ENCODE measurements at places on chromosomes 11 and 22. TPM values are rescaled to one million over a fixed set of nuclear protein-coding genes. Genes with fewer than 3 reads are reported as not detected.

DNA sequence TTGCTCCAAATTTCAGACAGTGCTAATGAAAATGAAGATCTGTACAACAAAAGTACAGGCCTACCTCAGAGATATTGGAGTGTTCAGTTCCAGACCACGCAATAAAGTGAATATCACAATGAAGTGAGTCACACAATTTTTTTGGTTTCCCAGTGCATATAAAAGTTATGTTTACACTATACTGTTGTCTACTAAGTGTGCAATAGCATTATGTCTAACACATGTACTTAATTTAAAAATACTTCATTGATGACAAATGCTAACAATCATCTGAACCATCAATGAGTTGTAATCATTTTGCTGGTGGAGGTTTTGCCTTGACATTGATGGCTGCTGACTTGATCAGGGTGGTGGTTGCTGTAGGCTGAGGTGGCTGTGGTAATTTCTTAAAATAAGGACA, 60.6 kb upstream of the E2F8 start:
- DNase-seq: no peak

- no peak for DNase-seq
Measured at GRCh38 chr22:27992294-27993165, 73.5 kb upstream of the PITPNB start.

DNA sequence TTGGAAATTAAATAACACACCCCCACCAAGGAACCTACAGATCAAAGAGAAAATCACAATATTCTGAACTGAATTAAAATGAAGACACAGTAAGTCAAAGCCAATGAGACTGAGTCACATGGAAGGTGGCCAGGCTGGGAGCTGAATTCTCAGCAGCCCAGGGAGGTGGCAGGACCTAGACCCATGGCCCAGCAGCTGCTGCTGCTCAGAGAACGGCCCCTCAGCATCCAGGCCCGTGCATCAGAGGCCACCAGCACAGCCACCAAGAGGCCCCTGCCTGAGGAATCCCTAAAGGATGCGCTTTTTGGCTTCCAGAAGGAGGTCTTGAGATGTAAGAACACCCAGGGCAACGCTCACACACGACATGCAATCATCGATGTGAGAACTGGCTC, 35.0 kb downstream of the TBX1 start:
- DNase-seq: no peak

The DEFB108B gene
- total RNA-seq: not detected

The OLFML1 gene
- under 0.01 TPM for total RNA-seq

DNA sequence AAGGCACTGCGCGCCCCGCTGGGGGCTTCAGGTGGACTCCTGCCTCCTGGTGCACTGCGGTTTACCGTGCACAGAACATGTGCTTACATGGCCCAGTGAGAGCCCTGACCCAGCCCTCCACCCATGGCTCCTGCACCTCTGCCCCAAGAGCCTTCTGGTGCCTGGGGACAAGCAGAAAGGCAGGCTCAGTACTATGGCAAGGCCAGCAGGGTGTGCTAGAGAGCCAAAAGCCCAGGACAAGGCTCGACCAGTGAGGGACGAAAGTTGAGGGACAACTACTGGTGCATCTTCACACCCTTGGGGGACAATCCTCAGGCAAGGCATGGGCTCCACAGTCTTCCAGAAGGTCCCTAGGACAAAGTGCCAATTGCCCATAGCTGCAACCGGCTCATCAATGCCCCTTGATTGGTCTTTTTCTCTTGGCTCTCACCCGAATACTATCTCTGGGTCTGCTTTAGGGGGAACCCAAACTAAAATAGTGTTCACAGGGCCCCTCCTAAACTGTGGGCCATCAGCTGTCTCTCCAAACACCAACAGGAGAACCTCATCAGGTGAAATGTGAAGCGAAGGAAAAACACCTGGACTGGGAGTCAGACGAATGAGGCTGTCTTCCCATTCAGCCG, 13.5 kb downstream of the PGA5 start:
- DNase-seq: peak; percentile 76

DNA sequence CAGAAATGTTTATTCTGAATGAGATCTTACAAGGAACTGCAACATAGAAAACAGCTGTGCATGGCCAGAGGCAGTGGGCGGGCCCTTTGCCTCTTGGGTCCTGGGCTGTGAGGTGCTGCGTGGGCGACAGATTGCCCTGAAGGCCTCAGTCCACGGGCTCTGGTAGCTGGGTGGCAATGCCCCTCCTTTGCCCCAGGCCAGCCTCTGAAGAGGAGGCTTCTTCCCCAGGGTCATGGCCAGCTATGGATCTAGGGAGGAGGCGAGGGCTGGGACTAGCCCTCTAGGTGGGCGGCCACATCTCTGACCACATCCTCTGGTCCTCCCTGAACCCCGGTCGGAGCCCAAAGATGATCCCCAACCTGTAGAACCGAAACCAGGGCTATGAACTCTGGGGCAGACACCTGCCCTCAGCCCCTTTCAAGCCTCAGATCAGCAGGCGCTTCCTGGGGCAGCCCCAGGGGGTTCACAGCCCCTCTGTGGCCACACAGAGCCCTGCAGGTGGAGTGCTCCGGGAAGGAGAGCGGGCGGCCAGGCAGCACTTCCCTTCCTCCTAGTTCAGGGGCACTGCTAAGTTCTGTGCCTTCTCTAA, 6.6 kb upstream of the CDC42BPG start:
- no peak for DNase-seq

The PATL1 gene
- total RNA-seq: 4.4 TPM

DNA sequence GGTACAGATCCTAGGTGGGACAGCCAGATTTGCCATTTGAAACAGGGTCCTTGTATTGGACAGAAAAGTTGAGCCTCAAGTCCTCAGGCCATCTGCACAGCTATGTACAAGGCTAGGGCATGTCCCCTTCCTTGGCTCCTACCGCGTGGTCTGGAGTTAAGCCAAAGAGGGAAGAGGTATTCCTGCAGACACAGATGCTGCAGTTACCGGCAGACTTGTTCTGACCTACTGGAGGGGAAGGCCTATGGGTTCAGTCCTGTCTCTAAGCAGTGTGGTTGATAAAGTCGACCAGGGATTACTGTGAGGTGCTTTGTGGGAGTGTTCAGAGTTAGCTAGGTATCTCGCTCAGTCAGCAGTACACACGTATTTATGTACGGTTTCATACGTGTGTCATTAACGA, 180.6 kb downstream of the ADAMTS15 start:
- no peak for DNase-seq

The TPBGL gene
- total RNA-seq: not detected

- no peak for DNase-seq
Measured at GRCh38 chr11:62069374-62069773, 54.4 kb upstream of the INCENP start.

GRCh38 chr11:65575568-65576231, at the start of gene EHBP1L1:
Gene EHBP1L1, plus strand, starts transcription at chr11:65576053. Its CDS starts 250 bp downstream, at chr11:65576303.
- DNase-seq: no peak

The ART1 gene
- not detected for total RNA-seq

DNA sequence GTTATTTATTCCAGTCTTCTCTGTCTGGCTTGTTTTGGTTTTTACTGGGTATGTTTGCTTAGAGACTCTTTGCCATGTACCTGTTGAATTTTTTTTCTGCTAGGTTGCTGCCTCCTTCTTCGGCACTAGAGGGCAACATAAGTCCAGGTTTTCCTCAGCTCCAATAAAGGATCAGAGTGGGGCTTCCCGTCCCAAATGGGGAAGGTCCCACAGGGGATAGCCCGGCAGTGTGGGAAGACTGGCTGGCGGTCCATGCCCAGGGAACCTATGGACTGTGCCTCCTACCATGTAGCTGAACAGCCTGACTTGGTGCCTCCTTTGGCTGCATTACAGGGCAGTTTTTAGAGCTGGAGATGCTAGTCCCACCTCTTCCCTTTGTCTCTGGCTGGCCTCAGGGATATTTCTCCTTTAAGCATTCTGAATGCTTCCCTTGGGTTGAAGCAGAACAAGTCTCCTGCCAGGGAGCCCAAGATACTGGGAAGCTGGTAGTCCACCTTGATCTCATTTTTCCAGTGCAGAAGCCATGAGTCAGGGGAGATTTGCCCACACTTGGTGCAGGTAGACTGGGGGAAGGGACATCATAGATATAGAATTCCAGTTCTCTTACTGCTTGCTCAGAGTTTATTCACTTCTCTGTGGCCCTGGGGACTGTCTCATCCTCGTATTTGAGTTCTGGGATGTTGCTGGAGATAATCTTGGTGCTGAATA, 60.2 kb downstream of the BRD1 start:
- peak; percentile 62 for DNase-seq

The XKR3 gene
- total RNA-seq: not detected

GRCh38 chr11:46669711-46670139, 30.7 kb downstream of the ARHGAP1 start:
- DNase-seq: no peak

The ALDH3B1 gene
- 0.44 TPM for total RNA-seq

GRCh38 chr11:45665206-45665932, at the start of gene CHST1:
Gene CHST1, minus strand, starts transcription at chr11:45665622. Its CDS starts 14,699 bp downstream, at chr11:45650923.
- peak; percentile 37 for DNase-seq

DNA sequence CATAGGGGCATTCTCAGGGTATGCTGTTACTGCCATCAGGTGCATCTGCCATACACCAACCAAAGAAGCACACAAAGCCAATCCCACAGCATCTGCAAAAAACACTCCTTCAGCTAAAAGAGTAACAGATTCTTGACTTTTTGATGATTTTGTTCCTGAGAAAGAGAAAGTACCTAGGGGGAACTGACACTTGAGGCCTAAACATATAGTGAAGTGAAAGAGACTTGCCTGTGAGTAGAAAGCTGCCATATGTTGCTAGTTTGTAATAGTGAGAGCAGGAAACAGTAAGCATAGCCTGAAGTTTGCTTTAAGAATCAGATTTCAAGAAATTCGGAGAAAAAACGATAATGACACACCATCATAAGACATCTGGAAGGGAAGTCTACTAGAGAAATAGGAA, 97.9 kb upstream of the CTSC start:
- DNase-seq: no peak

DNA sequence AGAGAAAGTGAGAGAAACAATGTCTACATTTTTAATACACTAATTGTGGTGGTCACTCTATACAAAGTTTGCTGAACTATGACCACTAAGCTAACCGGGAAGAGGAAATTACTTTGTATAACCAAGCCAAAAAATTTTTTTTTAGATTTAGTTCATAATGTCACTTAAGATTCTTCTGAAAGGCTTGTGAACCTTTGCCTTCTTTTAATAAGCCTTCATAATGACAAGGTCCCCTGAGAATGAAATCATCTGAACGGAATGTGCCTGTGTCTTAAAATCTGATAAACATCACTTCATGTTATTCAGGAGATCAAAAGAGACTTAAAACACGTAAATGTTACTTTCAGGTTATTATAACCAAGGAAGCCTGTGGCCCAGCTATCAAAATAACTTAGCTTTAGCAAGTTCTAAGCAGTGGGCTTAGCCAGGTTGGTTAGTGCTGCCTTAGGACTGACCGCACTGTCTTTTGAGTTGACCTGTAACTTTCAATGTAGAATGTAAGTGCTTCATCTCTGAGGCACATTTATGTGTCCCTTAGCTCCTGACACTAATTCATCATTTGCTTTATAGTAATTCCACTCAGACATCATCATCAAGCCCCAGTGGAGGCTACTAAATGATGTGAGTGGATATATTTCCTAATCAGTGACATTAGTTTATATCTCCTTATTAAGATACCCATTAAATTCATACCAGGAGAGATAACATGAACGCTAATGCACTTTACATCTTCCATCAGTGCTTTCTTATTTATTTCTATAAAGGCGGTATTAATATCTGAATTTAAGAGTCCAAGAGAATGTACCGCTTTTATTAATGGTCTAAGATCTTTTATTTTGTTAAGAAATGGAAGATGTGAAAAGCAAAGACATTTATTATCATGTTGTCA, 122.5 kb downstream of the WNT11 start:
- no peak for DNase-seq

DNA sequence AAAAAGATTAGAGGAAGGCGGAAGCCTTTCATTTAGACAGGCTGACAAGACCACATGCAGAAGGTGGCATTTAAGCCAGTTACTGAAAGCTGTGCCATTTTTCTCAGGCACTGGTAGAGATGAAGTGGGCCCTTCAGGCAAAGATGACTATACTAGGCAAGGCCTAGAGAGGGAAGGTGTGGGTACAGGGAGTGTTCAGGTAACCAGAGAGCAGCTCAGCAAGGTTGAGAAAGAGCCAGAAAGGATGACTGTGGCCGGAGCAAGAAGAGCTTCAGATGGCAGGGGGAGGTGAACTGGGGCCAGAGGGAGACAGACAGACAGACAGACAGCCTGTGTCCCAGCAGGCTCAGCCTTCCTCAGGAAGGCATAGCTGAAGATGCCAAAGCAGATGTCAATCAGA, 88.1 kb upstream of the NARS2 start:
- no peak for DNase-seq

GRCh38 chr11:64266339-64266738, 15.0 kb downstream of the PLCB3 start:
- peak; percentile 83 for DNase-seq

DNA sequence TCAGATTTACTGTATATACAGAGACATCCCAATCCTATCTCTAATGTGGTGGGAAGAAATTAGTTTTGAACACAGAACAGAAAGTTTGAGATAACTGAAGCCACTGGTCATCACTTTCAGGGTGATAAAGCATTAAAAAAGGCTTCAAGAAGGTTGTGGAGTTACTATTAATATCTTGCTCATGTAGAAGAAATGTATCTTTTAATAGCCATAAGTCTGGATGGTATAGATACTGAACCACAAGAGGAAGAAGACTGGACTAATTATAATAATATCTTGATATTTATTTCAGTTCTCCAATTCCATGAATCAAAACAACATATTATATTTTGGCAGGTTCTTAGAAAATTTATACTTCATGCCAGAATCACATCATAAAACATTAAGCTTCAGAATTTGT, 137.1 kb downstream of the TMEM135 start:
- no peak for DNase-seq

DNA sequence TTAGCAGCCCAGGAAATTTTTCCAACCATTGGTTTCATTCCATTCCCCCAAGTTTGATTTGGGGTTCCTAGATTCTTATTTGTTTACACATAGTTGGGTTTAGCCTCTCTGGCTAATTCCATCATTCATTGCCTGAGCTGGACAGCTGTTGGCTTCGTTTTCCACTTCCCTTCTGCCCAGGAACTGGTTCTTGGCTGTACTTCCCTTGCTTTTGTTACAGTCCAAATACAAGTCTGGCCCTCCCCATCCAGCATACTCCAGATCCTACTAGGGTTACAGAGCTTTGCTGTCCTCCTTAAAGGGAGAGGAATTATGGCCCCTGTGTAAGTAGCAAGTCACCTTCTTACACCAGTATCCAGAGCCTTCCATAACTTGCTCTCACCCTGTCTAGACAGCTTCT, 356.3 kb downstream of the FAT3 start:
- DNase-seq: no peak

DNA sequence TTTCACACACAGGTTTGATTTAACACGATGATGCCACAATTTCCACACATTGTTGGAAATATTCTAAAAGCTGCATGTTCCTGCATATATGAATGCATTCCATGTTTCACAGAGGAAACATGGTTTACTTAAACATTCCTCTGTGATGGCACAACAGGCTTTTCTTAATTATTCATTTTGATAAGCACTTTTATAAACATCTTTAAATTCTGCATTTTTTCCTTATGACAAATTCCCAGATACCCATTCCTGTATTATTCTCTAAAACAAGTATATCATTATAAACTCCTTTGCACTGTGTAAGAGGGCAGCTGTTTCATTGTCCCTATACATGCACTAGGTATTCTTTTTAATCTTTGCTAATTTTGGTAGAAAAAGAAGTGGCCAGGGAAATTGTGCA, 532.3 kb downstream of the SOX6 start:
- no peak for DNase-seq

GRCh38 chr22:44359496-44360110, 46.9 kb upstream of the SHISAL1 start:
- no peak for DNase-seq

GRCh38 chr22:17703811-17704210, 65.3 kb downstream of the BCL2L13 start:
- DNase-seq: no peak

Measured in lung microvascular endothelial cell (primary cell).